Right atrium auricular region (tissue), 2 donors: ENCODE measurements at places on chromosomes 3 and 15. TPM values are rescaled to one million over a fixed set of nuclear protein-coding genes. Genes with fewer than 3 reads are reported as not detected.

Gene MYRIP
- total RNA-seq: 7.1 TPM

Gene PODXL2
- total RNA-seq: 1.9 TPM

Gene AAGAB
- total RNA-seq: 20.4 TPM

Gene GUCA1C
- total RNA-seq: not detected

GRCh38 chr3:138359148-138359918 lies 11.0 kb downstream of the MRAS start:
- H3K4me3 ChIP-seq: no peak overlapping the region
- H3K27me3 ChIP-seq: no peaks in the 10 kb centered on the region
- no peak for DNase-seq
- peak overlapping the region; percentile 95 for H3K27ac ChIP-seq
- no peaks in the 10 kb centered on the region for H3K4me1 ChIP-seq

DNA sequence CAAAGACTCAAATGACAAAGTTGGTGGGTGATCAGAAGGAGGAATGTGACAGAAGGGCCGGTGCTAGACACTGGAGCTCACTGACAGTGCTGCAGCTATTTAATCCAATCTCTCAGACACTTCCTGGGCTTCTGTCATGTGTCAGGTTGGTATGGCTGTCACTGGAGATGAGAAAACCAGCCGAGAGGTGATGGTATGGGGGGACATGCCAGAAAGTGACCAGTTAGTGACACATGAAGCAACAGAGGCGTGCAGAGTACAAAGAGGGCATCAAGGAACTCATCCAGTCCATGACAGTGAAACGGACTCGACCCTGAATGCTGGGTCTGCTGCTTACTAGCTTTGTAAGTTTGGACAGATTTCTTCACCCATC lies 219.5 kb downstream of the CADPS start:
- H3K4me3 ChIP-seq: no peak overlapping the region
- no peaks in the 10 kb centered on the region for H3K4me1 ChIP-seq
- no peaks in the 10 kb centered on the region for H3K36me3 ChIP-seq
- peak overlapping the region; percentile 67 for H3K27ac ChIP-seq
- peak; percentile 66 for DNase-seq

DNA sequence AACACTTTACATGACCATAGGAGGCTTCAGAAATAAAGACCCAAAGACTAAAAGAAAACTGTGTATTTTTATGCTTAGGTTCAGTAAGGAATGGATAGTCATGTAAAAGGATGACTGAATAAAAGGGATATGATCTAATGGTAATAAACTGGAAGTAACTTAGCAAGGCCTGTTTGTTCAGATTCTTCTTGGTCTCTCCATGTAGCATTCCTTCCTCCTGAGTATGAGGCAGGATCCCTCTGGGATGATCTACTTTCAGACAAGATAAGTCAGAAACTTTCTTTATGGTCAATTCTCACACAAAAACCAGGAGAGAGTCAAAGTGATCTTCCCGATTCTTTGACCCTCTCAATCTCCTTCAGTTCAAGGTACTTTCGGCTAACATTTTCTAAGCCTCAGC lies 340.8 kb upstream of the DCBLD2 start:
- DNase-seq: no peak
- no peak overlapping the region for H3K27ac ChIP-seq
- H3K36me3 ChIP-seq: no peaks in the 10 kb centered on the region

DNA sequence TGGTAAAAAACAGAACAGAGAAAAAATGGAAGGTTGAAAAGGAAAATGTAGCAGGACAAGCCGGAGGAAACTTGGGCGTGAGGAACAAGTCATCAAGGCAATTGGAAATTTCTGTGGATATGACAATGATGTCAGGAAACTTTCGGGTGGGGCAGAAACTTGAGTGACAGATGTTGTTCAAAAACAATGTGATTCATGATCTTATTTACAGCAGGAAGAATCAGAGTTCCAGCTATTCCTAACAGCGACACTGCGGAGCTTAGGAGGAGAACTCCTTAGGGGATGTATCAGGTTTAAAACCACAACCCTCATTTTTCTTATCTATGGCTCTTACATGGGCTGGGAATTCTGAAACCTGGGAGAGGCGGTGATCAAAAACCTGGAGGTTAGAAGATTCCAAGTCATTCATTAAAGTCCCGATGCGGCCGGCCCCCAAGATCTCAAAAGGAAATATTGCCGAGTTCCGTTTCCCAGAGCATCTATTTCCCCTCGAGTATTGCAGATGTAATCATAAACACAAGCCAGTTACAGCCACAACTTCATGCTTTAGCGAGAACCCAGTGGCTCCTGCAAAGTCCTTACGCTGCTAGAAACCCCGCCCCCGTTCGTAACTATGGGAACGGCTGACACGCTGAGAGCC lies 659 bp upstream of the ARRDC4 start:
- no peaks in the 10 kb centered on the region for H3K36me3 ChIP-seq
- no peaks in the 10 kb centered on the region for H3K27me3 ChIP-seq
- DNase-seq: no peak
- H3K4me1 ChIP-seq: no peaks in the 10 kb centered on the region
- H3K27ac ChIP-seq: peak overlapping the region; percentile 72

DNA sequence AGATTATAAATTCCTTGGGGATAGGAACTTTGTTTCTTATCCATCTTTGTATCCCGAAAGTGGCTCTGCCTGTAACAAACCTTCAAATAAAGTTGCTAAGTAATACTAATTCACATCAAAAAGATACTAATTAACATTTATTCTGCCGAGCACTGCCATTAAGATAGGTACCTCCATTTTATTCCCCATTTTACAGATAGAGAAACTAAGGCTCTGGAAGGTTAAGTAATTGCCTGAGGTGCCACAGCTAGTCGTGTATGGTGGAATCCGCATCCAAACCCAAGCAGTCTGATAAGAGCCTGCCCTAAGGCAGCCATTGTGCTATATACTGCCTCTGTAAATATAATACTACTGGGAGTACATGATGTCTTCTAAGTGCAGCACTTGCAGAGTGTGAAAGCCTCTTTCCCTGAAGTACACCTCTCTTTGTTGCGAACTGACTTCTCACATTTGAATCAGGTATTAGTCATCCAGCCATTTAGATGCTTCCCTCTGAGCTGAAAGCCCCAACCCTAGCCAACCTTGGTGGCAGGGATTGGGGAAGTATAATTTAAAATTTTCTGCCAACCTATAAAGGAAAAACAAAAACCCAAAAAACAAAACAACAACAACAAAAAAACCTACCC lies 78.5 kb upstream of the CHD2 start:
- H3K27ac ChIP-seq: no peak overlapping the region
- no peaks in the 10 kb centered on the region for H3K27me3 ChIP-seq
- no peak overlapping the region for H3K4me3 ChIP-seq
- no peaks in the 10 kb centered on the region for H3K4me1 ChIP-seq

GRCh38 chr3:111781561-111782446 lies 77.3 kb upstream of the PHLDB2 start:
- no peaks in the 10 kb centered on the region for H3K36me3 ChIP-seq
- DNase-seq: no peak
- no peak overlapping the region for H3K4me3 ChIP-seq

DNA sequence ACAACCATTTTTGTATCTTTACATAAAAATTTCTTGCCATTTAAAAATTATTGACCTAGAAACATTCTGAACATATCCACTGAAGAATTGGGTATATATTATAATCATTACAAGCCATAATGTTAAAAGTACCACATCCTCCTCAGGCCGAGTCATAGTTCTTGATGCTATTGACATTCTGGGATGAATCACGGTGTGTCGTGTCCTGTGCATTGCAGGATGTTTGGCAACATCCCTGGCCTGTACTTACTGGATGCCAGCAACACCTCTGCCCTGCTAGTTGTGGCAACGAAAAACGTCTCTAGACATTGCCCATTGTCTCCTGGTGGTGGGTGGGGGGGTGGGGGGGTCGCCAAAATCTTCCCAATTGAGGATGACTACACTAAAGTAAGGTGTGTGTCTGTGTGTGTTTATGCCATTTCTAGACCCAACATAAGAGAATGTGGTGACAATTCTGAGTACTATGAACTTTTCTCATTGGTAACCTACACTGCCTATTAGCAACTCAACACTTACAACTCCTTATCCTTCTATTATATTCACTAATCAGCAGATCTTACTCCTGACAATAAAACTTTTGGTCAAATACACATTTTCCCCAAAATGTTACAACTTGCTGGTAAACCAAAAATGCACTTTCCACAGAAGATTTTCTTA lies 471.6 kb downstream of the FOXP1 start:
- H3K27me3 ChIP-seq: no peaks in the 10 kb centered on the region
- DNase-seq: no peak
- no peak overlapping the region for H3K27ac ChIP-seq
- peaks cover 10% of the 10 kb centered on the region for H3K36me3 ChIP-seq
- H3K4me3 ChIP-seq: no peak overlapping the region

GRCh38 chr3:110849064-110849463 lies 222.6 kb upstream of the NECTIN3 start:
- H3K4me3 ChIP-seq: no peak overlapping the region
- no peak for DNase-seq
- H3K4me1 ChIP-seq: no peaks in the 10 kb centered on the region
- H3K36me3 ChIP-seq: no peaks in the 10 kb centered on the region
- H3K27ac ChIP-seq: no peak overlapping the region
- no peaks in the 10 kb centered on the region for H3K27me3 ChIP-seq

- no peak overlapping the region for H3K27ac ChIP-seq
- H3K4me3 ChIP-seq: no peak overlapping the region
- no peaks in the 10 kb centered on the region for H3K27me3 ChIP-seq
- no peak for DNase-seq
- H3K4me1 ChIP-seq: no peaks in the 10 kb centered on the region
Observed at GRCh38 chr3:35044190-35044589, 595.1 kb upstream of the ARPP21 start.

DNA sequence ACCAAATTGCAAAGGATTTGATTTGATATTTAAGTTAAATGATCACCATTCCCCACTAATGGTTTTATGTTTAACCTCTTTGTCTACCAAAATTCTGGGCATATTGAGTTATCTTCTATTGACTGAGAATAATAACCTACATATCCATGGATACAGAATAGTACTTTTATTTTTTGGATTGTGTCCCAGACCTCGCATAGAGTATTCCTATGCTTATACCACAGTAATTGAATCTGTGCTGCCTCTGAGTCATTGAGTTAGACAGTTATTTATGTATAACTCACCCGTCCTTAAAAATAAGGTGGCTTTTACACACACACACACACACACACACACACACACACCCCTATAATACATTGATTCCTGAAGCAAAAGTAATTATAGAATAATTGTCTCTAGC lies 690.1 kb upstream of the BCHE start:
- DNase-seq: no peak
- H3K27ac ChIP-seq: no peak overlapping the region
- H3K4me1 ChIP-seq: no peaks in the 10 kb centered on the region
- no peaks in the 10 kb centered on the region for H3K27me3 ChIP-seq

- H3K4me1 ChIP-seq: no peaks in the 10 kb centered on the region
- DNase-seq: no peak
- H3K4me3 ChIP-seq: no peak overlapping the region
- H3K36me3 ChIP-seq: no peaks in the 10 kb centered on the region
- no peaks in the 10 kb centered on the region for H3K27me3 ChIP-seq
Observed at GRCh38 chr3:182183716-182184430, 472.1 kb downstream of the SOX2 start.

DNA sequence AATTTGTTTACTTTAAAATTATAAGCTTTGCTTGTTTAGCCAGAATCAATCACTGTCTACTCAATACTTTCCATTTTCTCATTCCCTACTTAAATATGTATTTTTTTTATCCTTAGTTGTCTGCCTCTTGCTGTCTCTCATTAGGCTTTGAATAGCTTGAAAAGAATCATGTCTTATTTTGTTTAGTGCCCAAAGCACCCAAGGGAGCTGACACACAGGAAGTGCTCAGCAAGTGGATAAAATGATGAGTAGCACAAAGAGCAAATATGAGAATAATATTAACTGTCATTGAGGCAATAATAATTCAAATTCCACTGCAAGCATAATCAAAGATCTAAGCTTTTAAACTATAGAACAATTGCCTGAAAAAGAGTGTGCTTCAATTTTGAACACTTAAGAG lies 19.0 kb upstream of the IL1RAP start:
- H3K27me3 ChIP-seq: no peaks in the 10 kb centered on the region
- H3K4me3 ChIP-seq: no peak overlapping the region
- no peak for DNase-seq
- H3K36me3 ChIP-seq: no peaks in the 10 kb centered on the region
- no peaks in the 10 kb centered on the region for H3K4me1 ChIP-seq

- no peaks in the 10 kb centered on the region for H3K4me1 ChIP-seq
- no peaks in the 10 kb centered on the region for H3K36me3 ChIP-seq
- no peak for DNase-seq
- no peaks in the 10 kb centered on the region for H3K27me3 ChIP-seq
Observed at GRCh38 chr3:181210275-181210674, 220.7 kb upstream of the DNAJC19 start.

DNA sequence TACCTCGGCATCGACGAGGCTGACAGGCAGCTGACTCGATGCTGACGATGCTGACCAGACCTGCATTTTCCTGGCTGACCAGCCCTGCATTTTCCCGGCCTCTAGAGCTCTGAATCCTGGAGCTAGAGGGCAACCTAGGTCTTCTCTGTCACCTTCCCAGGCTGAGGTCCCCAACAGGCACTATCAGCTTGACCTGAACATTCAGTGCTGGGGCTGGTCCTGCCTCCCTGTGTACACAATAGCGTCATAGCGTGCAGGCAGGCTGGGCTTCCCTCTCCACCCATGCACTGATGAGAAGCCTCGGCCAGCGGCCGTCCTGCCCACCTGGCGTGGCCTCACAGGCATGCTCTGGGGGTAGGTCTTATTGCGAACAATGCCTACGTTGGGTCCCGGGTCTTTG lies 62.3 kb upstream of the SNRPA1 start:
- no peak for DNase-seq
- H3K4me3 ChIP-seq: no peak overlapping the region
- no peak overlapping the region for H3K27ac ChIP-seq
- no peaks in the 10 kb centered on the region for H3K27me3 ChIP-seq

DNA sequence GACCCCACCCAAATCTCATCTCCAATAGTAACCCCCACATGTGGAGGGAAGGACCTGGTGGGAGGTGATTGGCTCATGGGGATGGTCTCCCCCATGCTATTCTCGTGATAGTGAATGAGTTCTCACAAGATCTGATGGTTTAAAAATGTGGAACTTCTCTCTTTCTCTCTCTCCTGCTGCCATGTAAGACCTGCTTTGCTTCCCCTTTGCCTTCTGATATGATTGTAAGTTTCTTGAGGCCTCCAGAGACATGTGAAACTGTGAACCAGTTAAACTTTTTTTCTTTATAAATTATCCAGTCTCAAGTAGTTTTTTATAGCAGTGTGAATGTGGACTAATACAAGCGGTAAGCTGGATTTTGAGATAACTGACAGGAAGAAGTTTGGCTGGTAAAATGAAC lies 60.3 kb upstream of the MBNL1 start:
- no peaks in the 10 kb centered on the region for H3K27me3 ChIP-seq
- no peaks in the 10 kb centered on the region for H3K36me3 ChIP-seq
- DNase-seq: no peak
- H3K27ac ChIP-seq: no peak overlapping the region

- no peaks in the 10 kb centered on the region for H3K27me3 ChIP-seq
- no peak for DNase-seq
- H3K27ac ChIP-seq: no peak overlapping the region
- no peak overlapping the region for H3K4me3 ChIP-seq
Observed at GRCh38 chr3:161393803-161394202, 22.5 kb upstream of the SPTSSB start.
